ENCODE measurements at places on chromosomes 4 and X.

GRCh38 chrX:19670854-19671620, 155.7 kb upstream of the MAP3K15 start:
- no peak for DNase-seq

GRCh38 chr4:62513306-62513705, 1313.2 kb downstream of the ADGRL3 start:
- no peak for DNase-seq

DNA sequence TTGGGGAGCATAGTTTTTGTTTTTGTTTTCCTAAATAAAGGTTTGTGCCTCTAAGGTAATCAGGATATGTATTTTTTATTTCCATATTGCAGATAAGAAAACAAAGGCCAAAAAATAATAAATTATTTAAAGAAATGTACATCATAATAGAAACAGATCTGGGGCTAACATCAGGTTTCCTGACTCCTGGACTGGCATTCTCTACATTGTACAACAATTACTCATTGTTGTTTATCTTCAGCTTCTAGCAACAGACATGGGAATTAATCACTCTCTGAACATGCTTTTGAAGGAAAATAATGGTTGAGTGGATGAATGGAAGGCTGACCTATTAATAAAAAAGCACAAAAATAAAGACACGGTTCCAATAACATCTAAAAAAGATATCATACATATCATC, 146.2 kb downstream of the KCNIP4 start:
- DNase-seq = no peak

- DNase-seq = no peak
Measured at GRCh38 chr4:137576446-137576845, 44.2 kb upstream of the PCDH18 start.

DNA sequence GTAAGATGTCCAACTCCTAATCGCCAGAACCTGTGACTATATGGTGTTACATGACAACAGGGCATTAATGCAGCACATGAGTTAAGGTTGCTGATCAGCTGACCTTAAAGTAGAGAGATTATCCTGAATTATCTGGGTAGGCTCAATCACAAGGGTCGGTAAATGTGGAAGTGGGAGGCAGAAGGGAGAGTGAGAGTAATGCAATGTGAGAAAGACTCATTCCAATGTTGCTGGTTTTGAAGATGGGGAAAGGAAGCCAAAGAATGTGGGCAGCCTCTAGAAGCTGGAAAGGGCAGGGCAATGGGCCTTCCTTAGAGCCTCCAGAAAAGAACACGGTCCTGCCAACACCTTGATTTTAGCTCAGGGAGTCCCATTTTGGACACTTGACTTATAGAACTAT, 67.4 kb downstream of the STX18 start:
- DNase-seq = no peak

- no peak for DNase-seq
Measured at GRCh38 chrX:130012683-130013082, 30.2 kb downstream of the BCORL1 start.

GRCh38 chr4:134201216-134202161, at the start of gene PABPC4L:
PABPC4L (minus strand) TSS chr4:134201789; CDS start chr4:134201019, 770 bp downstream.
- DNase-seq = no peak

- no peak for DNase-seq
Measured at GRCh38 chr4:70660106-70660505, 6.2 kb downstream of the JCHAIN start.

- DNase-seq = no peak
Measured at GRCh38 chr4:61428950-61429349, 228.8 kb downstream of the ADGRL3 start.

- no peak for DNase-seq
Measured at GRCh38 chrX:30935985-30936384, 46.9 kb upstream of the TAB3 start.

GRCh38 chr4:26192899-26193869, 127.6 kb upstream of the RBPJ start:
- DNase-seq = peak; percentile 55

GRCh38 chr4:55396308-55397125, 760 bp downstream of the TMEM165 start:
- peak; percentile 47 for DNase-seq

DNA sequence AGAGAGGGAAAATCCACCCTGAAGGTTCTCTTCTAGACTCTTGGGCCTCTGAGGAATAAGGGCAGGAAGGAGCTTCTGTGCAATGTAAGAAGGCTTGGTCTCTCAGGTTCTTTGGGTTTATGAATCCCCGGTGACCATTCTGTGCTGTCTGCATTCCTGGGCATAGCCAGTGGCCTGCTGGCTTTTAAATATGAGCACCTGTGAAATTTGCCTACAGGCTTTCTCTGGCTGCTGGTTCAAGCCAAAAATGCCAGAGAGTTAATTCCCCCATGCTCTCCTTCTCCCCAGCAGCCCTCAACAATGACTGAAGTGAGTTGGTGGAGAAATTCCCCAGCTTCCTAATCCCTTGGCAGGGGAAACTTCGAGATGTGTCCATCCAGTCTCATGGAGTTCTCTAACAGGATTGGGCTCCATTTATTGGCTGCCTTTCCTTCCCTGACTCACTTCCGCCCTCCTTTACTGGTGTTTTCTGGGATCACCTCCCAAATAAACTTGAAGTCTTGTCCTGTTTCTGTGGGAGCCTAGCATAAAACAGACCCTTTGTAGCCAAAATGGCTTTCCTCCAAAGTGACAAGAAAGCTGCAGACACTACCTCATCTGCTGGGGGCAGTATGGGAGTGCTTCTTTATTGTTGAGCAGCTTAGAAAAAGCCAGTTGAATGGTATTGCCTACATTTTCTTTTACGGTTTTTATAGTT, 179.4 kb upstream of the CASK start:
- no peak for DNase-seq

DNA sequence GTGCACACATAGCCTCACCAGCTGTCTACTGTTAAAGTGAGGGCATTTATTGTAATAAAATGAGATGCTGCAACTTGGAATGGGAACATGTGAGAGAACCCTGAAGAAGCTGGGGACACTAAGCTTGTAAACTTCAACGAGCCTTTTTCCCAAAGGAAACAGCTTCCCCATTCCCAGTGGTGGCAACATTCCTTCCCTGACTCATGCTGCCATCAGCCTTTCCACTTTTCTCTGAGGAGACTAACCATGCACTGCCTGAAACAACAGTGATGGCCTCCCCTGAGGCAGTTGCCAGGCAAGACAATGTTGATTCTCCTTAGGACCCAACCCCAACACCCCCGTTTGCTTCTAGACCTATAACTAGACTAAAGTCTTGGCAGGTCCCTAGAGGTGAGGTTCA, 928.3 kb downstream of the GLUD2 start:
- no peak for DNase-seq

DNA sequence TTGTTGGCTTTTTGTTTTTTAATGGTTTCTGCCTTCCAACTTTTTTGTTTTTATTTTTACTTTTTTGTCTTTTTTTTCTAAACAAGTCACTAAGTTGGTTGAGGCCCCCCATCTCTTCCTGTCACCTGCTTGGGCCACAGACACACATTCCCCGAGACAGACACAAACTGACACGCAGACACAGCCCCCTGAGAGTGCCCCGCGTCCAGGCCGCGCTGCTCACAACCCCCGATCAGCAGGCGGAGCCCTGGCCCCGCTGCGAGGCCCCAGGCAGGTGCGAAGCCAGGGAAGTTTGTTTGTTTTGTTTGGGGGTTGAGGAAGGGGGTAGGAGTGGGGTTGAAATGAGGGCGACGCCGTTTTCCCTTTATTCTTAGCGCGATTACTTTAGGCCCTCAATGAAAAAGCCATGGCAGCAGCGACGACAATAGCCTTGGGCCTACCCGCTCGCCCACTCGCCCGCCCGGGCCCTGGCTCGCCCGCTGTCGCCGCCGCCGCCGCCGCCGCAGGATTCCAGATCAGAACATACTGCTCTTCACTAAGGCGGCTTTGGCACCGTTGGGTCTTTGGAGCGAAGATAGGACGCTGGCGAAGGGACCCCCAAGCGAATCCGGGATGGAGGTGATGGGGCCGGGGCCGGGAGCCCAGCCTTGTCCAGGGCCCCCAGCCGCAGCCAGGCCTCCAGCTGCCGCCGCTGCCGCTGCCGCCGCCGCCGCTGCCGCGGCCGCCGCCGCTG, 3.1 kb downstream of the PHOX2B start:
- DNase-seq = no peak

GRCh38 chr4:7802093-7802726, 137.5 kb downstream of the AFAP1 start:
- DNase-seq = peak; percentile 87

DNA sequence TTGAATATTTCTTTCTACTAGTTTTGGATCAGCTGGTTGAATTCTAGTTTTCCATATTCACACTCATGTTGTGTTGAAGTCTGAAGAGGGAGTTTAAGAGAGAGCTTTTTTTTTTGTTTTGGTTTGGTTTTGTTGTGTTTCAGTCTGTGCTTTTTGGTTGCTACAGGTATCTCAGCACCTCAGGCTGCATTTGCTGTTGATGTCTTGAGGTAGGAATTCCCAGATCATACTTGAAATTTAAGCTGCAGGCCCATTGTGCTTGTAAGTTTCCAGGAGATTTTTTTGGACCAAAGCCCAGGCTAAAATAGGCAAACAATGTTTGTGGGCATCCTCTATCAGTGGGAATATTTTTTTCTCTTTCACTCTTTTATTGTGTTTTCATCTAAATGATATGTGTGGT, 190.2 kb upstream of the AGA start:
- DNase-seq = no peak

DNA sequence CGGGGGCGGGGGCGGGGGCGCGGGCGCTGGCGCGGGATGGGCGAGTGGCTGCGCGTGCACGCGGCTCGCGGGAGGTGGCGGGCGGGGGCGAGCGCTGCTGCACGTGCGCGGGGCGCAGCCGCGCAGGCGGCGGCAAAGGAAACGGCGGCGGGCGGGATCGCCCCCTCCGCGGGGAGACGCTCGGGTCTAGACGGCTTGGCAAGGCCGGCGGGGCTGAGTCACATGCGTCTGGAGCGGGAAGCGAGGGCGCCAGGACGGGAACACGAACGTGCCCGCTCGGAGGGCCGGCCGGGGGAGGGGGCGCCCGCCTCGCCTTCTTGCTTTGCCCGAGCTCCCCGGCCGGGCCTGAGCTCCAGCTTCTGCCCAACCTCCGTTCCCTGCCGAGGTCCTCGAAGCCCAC, 4.3 kb upstream of the HAUS7 start:
- no peak for DNase-seq

DNA sequence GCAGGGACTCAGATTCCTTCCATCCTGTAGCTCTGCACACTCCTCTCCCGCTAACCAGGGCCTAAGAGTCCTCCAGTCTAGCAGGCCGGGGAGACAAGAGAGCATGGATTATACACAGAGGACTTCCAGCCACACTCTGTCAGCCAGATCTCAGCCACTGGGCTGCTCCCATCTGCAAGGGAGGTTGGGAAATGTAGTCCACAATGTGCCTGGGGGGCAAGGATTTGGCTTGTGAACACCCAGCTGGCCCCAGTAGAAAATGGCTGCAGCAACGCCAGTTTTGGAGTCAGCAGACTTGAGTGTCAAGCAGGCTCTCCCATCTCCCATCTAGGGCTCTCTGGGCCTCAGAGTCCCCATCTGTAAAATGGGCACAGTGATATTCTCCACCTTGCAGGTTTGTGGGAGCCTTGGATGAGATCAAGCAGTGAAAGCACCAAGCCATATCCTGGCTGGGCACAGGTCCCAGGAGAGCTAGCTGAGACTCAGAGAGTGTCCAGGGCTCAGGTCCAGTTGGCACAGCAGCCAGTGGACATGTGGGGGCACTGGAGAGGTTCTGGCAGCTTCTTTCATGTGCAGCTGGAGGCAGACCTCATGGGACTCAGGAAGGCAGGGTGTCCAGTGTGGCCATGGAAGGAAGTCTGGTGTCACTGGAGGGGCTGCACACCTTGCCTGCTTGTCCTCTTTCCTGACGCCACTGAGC, 14.6 kb downstream of the PSAPL1 start:
- DNase-seq = no peak

GRCh38 chrX:97290199-97290598, 406.5 kb downstream of the RPA4 start:
- DNase-seq = no peak

DNA sequence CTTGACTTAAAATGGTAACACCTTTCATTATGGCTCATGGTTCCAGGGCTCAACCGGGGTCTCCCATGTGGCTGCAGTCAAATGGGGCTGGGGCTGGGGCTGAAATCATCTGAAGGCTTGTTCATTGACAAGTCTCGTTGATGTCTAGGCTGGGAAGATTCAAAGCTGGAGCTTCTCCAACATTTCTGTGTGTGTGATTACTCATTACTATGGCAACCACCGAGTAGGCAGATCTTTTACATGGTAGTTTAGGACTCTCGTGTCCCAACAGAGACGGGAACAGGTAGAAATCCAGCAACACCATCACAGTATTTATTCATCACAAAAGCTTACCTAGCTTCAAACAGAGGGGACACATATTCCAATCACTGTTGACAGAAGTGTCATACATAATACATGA, 7.8 kb downstream of the YTHDC1 start:
- DNase-seq = no peak

DNA sequence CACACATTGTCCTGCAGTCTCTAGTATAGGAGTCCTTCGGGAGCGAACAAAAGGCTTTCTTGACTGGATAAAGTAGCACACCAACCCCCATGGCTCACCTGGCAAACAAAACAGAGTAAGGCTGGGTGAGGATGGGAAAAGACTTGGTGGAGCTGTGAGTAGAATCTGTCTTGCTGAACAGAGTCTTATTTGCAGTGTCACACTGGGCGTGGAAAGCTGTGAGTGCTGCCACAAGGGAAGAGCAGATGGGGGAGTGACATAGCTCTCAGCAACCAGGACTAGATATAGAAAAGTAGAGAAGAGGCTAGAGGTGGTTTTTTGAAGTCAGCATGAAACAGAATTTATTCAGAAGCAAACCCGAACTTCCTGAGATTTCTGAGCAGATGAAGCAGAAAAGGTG, 137.2 kb upstream of the ESX1 start:
- no peak for DNase-seq

GRCh38 chr4:176939445-176939844, 146.7 kb upstream of the VEGFC start:
- no peak for DNase-seq

DNA sequence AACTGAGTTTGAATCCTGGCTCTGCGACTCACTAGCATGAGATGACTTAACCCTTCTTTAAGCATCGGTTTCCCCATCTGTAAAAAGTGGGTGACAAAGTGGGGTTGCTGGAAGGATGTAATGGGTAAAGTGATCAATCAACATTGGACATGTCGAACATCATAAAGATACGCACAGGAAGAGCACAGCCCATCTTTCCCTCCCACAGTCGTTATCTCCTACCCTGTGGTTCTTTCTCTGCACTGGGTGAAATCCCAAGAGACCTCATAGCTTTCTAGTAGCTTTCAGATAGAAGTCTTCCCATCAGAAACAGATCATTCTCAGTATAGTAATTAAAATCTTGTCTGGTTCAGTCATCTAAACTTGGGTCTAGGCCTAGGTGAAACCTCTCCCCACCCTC, 216.5 kb downstream of the CBR4 start:
- no peak for DNase-seq

DNA sequence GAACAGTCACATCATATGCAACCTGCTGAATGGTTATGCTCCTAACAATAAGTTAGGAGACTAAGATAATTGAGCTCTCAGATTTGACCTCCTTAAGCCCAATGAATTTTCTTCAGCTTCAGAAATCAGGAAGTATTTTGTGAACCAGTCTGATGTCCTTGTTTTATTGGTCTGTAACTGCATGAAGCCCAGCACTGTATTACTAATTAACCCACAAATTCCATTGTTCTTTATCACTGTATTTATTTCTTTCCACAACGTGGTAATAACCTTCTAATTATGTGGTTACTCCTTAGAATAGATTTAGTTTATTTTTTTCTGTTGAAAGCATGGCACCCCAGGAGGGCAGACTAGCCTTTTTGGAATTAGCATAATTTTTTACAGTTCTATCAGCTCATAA, 3.9 kb upstream of the MFAP3L start:
- DNase-seq = no peak

All from GM13976 (cell line).